ENCODE measurements at places on chromosomes 1 and 21.

GRCh38 chr1:112878321-112878720 is 77.7 kb downstream of the SLC16A1 start:
- DNase-seq: no peak

GRCh38 chr1:15848929-15849774 is 1.6 kb downstream of the SPEN start:
- peak; percentile 63 for DNase-seq

DNA sequence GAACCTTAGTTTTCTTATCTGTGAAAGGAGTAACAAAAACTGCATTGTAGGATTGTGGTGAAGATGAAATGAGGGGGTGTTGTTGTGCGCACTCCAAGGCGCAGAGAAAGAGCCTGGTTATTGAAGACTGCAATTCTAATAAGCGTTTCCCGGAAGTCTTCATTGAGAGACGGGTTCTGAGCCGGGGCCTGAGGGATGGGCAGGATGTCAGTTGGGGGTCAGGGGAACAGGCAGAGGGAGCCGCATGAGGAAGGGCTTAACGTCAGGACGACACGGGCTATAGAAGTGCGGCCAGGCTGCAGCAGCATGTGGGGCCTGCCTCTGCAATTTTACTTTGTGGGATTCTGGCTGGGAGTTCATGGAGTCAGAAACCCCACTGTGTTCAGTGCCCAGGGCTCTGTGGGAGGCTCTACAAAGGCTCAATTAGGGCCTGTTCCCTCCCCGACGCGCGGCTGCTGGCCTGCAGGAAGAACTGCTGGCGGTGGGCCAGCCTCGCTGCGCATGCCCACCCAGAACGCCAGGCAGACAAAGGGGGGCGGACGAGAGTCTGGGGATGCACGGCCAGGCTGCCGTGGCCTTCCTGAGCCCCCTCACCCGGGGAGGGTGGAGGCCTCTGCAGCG is 20.7 kb downstream of the TRIM62 start:
- DNase-seq: no peak

GRCh38 chr1:156511644-156512043 is 11.1 kb upstream of the MEF2D start:
- DNase-seq: no peak

DNA sequence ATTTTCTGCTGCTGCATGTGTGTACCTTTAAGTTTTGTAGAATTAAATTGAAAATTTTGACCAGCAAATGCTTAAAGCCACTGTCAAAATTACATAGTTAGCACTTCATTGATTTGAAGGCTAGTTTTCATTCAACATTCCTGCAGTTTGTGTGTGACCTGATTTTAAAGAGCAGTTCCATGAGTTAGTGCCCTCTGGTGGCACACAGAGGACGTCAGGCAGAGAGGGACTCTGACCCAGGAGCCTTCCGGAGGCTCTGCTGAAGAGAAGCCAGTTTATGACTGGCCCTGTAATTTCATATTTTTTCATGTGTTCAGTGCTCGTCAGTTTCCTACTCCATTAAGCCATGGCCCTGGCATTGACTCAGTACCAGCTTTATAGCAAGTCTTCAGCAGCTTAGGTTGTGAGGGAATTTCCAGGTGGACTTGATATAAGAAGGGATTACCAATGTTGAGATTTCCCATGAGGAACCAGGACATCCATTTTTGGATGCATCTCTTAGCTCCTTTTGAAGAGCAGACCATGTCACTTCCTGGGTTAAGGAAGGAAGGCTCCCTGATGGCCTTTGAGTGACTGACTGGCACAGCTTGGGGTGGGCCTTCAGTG is 104.7 kb downstream of the CAMTA1 start:
- peak; percentile 37 for DNase-seq

DNA sequence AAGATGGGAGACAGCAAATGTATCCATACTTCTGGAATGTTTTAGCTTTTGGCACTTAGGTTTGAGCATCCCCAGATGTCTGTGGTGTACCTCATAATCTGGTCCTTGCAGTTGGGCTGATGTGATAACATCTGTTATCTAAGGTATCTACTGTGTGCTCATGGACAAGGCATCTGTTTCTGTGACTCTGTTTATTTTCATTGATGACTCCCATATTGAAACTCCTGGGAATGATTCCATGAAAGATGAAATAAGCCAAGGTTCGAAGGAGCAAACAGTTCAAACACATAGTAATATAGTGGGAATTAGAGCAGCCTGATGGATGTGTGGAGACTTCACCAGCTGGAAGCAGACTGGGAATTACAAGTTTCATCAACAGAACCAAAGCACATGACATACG is 20.7 kb upstream of the TRIM45 start:
- DNase-seq: no peak

DNA sequence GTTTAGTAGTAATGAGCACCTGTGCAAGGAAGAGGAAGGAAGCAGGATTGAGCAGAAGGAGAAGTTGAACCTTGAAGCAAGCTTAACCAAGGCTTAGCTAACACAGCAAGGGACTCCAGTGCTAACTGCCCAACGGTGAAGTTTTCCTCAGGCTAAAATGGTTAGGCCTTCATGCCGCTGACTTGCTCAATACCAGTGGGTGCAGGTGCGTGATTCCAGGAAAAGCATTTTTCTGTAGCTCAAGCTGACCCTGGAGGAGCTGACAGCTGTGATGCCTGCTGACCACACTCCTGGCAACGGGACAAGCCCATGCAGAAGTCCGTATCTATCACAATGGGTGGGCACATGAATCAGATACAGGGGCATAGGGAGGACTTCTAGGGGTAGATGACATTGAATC is 76.5 kb upstream of the FGGY start:
- DNase-seq: no peak

DNA sequence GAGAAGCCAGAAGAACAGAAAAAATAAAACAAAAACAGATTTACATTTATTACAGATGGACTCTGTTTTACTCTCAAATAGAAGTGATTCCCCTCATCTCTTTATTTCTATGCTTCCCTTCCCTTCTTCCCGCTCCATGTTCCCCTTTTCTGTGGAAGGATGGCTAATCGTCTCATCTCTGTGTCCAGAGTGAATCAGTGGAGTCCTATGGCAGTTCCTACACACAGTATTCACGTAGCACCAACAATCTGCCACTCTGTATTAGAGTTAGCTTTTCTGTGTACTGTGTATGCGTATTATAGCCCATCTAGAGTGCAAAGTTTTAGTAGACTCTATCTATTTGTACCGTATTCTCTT is 6.8 kb upstream of the ERO1B start:
- no peak for DNase-seq

DNA sequence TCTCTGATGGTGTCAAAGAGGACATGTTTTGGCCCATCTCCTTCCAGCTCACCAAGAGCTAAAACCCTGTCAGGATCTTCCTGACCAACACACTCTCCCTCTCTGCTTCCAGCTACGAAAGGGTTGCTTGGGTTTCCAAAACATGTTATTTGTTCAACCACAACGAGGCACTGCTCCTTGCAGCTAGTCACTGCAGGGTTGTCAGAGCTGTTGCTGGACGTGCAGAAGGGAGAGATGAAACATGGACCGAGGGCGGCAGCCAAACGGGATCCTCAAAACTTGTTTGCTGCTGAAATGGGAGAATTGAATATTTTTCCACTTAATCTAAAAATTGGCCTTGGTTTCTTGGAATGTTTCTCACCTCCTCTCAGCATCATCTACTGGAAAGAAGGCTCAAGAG is 12.4 kb downstream of the ZBTB18 start:
- no peak for DNase-seq

DNA sequence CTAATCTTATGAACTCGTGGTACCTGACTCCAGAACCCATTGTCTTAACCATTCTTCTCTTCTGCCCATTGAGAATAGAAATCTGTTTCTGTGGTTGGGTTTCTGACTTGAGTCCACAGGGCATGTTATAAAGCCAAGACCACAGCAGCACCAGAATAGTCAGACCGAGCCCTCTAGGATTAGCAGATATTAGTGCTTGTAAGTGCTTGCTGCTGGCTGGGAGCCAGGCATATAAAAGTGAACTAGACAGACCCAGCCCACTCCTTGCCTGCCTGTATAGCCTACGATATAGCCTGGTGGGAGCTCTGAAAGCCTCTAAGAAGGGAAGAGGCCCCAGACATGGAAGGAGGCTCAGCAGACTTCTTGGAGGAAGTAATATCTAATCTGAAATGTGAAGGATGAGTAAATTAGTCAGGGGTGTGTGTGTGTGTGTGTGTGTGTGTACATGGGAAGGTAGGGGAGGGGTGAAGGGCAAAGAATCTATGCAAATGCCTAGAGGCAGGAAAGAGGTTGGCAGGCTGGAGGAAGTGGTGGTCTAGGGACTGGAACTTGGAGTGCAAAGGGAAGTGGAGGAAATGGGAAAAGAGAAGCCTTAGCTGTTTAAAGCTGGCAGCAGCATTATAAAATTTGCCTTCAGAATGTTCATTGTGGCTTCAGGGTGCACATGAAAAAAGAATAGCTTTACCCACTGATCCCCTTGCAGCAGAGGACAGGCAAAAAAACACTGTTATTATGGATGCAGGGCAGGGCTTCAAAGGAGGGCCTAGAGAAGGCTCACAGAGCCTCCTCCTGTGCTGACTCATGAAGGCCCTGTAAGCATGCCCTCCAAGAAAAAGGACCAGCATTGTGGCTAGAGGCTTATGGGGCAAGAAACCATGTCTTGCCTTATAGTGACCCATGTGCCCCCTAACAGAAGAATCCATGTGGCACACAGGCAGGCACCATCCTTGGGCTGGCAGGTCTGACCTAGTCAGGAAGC is 169.2 kb downstream of the LMX1A start:
- no peak for DNase-seq

GRCh38 chr1:64846573-64847430 is 101.9 kb downstream of the RAVER2 start:
- no peak for DNase-seq

GRCh38 chr1:111275079-111275478 is 15.6 kb upstream of the CHIA start:
- DNase-seq: peak; percentile 13

DNA sequence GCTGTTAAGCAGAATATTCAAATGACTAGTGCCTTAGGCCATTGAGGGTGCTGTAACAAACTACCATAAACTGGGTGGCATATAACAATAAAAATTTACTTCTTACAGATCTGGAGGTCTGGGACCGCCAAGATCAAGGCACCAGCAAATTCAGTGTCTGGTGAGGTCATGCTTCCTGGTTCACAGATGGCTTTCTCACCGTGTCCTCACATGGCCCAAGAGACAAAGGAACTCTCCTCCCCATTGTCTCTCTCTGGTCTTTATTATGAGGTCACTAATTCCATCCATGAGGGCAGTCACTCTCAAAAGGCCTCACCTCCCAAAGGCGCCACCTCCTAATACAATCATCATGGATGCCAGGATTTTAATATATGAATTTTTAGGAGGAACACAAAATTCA is 127.3 kb downstream of the GABPA start:
- no peak for DNase-seq

GRCh38 chr1:6783221-6783620 is 2.0 kb upstream of the CAMTA1 start:
- no peak for DNase-seq

DNA sequence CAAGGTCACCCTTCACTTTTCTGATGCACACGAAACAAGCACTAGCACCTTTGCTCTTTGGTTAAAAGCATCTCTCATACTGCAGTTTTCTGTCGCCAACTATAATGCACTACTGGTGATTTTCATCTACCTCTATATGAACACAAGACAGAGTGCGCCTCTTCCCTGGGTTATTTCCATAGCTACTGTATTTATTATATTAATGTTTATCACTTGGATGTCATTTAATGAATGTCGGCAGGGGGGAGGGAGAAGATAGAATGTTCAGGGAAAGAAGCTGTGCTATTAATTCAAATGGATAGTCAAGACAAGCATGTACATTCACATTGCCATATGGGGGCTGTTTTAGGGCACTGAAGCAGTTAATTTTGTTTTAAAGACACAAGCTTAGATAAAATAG is 174.1 kb upstream of the SAMSN1 start:
- no peak for DNase-seq

- no peak for DNase-seq
These were observed 298.7 kb downstream of the NTNG1 start for GRCh38 chr1:107439567-107439966.

- DNase-seq: no peak
These were observed 17.6 kb downstream of the UTP25 start for GRCh38 chr1:209845408-209845725.

- no peak for DNase-seq
These were observed 5.1 kb upstream of the CCN1 start for GRCh38 chr1:85575363-85575995.

DNA sequence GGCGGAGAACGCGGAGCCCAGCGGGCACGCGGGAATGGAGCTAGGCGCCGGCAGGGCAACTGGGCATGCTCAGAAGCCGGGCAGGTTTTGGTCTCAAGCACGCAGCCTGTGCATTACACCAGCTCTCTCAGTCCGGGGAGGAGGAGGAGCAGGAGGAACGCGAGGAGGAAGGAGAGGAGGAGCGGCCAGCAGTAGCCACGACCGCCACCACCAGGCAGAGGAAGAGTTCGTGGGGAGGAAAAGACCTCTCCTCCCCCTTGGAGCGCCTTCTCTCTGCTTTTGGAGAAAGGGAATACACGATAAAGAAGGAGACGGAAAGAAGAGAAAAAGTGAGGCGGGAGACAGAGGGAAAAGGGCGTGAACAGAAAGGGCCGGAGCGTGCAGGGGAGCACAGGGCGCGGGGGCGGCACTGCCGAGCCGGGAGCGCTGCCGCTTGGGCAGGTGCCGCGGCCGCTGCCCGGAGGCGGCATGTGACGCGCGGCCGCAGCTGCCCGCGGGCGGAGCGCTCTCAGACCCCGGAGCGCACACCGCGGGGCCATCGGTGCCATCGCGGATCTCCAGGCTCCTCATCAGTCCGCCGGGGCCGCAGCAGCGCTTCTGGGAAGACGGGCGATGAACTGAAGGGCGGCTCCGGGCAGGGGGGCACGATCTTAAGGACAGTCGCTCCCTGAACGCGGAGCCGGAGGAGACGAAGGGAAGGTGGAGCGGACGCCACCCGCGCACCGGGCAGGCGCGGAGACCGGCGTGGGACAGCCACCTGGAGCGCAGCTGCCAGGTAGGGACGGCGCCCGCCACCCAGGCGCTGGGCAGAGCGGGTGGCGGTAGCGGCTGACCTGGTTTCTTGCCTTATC is at the start of gene CHRM3:
TSS of gene CHRM3 (plus strand) at position 116 of the 851 bp plus-strand sequence. CDS start 520,884 bp downstream, outside the sequence.
- DNase-seq: peak; percentile 59

GRCh38 chr1:209267968-209268367 is 315.5 kb upstream of the CAMK1G start:
- no peak for DNase-seq

- DNase-seq: no peak
These were observed 252.3 kb upstream of the FGGY start for GRCh38 chr1:59044535-59045121.

DNA sequence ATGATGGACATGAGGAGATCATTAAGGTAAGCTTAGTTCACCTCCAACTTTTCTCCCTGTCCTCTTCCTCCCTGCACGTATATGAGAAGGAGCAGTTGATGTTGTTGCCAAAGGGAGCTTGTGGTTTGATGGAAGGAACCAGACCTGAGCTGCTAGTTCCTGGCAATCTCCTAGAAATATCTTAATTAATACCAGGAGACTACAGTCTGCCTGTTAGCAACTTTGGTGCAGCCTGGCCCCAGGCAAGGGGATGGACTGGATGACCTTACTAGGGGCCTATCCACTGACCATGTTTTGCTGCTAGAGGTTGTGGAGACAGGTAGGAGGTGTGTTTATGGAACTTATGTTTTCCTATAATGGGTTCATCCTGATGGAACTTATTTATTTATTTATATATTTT is 22.6 kb downstream of the TUFT1 start:
- no peak for DNase-seq
